ENCODE measurements at places on chromosomes 4 and X. TPM values are rescaled to one million over a fixed set of nuclear protein-coding genes. Genes with fewer than 3 reads are reported as not detected.

Gene ADH7
- not detected for total RNA-seq

Gene MAGEA8
- total RNA-seq, result not detected

- no peak for DNase-seq
Observed at GRCh38 chr4:1043162-1043561, 31.7 kb downstream of the FGFRL1 start.

DNA sequence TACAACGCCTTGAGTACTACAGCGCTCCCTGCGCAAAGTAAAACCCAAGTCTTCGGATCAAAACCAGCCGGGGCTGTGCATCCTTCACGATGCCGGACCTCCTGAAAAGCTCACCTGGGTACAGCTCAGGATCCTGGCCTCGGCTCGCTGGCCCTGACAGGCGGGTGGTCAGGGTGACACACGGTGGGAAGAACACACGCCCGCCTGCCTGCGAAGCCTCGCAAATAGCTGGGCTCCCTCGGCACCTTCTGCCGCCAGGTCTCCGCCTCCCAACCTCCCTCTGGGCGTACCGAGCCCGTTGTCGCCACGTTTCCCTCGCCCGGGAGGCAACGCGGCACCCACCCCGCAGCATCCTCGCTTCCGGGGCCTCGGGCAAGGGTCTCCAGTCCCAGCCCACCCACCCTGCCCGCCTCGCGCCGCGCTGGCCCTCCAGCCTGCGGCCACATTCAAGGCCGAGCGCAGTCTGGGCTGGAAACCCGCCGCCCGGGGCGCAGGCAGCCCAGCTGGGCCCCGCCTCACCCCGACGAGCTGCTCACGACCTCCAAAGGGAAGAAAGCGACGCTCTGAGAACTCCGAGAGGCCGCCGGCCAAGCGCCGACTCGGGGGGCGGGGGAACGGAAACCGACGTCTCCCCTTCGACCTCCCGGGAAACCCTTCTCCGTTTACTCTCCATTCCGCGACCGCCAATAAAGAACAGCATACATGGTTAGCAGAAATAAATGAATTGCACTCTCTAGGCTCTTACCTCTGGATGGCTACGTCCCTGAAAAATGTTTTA, 511 bp downstream of the PPM1K start:
- peak; percentile 81 for DNase-seq

- DNase-seq, result no peak
Observed at GRCh38 chr4:23970201-23970850, 80.5 kb upstream of the PPARGC1A start.

DNA sequence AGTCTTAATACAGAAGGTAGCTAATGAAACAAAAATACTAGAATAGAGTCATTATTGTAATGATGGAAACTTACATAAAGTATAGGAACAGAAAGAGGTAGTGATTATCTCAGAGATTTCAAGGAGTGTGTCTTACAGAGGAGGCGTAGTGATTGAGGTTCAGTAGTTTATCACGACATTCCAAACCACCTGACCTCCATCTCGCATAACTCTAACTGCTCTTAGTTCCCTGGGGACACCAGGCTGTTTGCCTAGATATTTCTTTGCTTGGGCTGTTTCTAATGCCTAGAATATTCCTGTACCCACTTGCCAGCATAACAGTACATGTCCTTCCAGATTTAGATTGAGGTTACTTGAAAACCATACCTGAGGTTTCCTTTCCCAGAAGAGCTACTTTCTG, 29.1 kb downstream of the STAG2 start:
- DNase-seq, result no peak

GRCh38 chrX:84830836-84831235, 172.8 kb upstream of the APOOL start:
- no peak for DNase-seq

DNA sequence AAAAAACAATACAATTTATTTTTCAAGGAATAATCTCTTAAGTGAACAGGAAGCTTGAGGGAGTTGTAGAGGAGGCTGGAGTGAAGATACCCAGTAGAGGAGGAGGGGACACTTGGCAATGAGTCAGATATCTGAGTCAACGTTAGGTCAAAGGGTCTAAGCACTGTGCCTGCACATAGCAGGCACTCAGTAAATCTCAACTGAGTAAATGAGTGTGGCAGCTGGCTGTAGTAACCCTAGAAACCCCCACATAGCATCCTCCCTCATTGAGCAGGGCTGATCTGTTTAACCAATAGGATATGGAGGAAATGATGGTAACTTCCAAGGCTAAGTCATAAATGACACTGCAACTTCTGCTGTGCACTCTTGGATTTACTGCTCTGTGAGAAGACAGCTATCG, 186.0 kb upstream of the FAM241A start:
- no peak for DNase-seq

DNA sequence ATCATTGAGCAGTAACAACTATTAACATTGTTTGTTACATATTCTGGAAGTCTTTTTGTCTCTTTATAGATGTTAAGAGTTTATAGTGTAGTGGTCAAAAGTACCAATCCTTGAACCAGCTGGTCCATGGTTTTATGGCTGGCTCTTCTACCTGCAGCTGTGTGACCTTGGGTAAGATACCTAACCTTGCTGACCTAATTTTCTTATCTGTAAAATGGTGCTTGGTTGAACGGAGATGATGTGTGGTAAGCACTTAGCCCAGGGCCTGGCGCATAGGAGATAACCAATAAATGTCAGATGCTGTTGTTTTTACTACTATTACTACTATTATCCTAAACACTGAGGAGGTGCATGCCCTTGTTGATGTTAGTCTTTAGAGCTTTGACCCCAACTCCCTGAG, 116.6 kb downstream of the TMEM164 start:
- DNase-seq, result no peak

DNA sequence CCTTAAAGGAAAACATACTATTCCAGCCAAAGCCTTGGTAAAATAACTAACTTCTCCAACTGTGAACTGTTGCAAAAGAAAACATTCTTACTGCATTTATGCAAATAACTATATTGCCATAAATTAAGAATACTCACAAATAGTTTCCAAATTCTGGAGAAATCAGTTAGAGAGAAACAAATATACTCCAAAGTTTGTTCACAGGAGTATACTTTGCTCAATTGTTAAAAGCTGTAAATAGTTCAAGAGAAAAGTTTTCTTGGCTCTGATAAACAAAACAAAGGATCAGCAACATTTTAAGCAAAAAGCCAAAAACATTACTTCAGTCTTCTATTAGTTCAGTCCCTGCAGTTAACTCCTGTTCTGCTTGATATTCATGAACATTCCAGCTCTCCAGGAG, 83.0 kb downstream of the EIF4E start:
- DNase-seq, result no peak

Data from G401 (cell line).